ENCODE measurements at places on chromosomes 1 and 21.
A peak's percentile ranks its signal among the peaks of the same experiment; 100 is the strongest.

- no peak for DNase-seq
Observed at GRCh38 chr1:232669981-232670747, 40.2 kb upstream of the SIPA1L2 start.

- DNase-seq, result no peak
Observed at GRCh38 chr1:99481391-99481996, 164.4 kb upstream of the PALMD start.

- DNase-seq, result no peak
Observed at GRCh38 chr21:25170681-25171080, 436.6 kb downstream of the MRPL39 start.

GRCh38 chr1:39654291-39654690, 14.8 kb upstream of the HEYL start:
- no peak for DNase-seq

GRCh38 chr1:33273406-33273805, 17.1 kb downstream of the ZNF362 start:
- DNase-seq, result no peak

DNA sequence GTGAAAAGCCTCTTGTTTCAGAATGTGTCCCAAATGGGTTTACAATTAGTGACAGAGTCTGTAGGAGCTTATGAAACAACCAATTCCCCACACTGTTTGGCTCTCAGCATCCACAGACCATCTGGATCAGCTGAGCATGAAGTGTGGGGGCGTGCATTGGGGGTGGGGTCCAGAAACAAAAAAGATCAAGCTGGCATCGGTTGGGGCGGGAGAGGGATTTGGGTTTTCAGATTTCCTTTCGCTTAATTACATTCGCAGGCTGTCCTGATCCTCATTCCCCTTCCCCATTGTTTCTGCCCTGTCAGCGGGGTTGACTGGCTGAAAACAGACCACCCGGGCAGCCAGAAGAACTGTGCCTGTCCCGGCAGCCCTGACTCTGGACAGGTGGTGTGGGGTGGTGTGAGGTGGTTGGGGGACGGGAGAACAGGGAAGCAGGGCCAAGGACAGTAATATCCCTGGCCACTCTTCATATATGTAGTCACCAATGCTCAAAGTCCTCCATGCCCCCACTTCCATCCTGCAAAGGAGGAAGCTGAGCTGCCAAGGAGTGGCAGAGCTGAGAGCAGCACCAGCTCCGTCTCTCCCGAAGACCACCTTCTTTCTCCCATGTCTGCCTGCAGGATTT, 92.0 kb downstream of the IER5 start:
- peak; percentile 48 for DNase-seq

Data from amygdala (tissue), 56 donors.